ENCODE measurements at places on chromosomes 4 and X. TPM values are rescaled to one million over a fixed set of nuclear protein-coding genes. Genes with fewer than 3 reads are reported as not detected.

The ACE2 gene
- total RNA-seq = 23.2 TPM

- no peak for DNase-seq
These were observed 401.3 kb upstream of the NDST4 start for GRCh38 chr4:115514675-115515074.

DNA sequence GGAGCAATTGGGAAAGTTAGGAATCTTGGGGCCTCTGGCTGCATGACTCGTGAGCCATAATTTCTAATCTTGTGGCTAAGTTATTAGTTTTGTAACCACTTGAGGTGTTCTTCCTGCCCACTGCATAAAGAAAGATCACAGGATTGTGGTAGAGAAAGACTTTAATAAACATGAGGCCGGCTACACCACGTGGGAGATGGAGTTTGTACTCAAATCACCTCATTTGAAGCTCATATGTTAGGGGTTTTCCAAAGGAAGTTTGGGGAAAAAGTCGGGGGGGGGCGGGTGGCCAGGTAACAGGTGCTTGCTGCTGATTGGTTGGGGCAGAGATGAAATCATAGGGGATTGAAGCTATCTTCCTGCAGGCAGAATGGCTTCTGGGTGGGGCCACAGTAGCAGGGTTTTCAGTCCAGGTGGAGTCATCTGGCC, 287.8 kb downstream of the ZNF674 start:
- no peak for DNase-seq

DNA sequence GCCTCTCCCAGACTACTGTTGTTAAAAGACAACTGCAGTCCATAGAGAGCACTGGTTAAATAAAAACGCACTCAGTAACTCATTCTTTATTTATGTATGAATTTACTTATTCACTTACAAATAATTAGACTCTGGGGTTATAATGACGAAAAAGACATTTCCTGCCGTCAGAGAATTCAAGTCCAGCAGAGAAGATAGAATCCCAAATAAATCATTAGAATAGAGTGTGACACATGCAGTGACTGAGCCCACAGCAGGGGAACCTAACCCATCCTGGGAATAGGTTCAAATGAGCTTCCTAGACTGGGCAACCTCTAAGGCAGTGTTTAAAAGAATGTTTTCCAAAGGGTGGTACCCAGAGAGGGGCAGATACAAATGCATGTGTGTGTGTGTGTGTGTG, 53.9 kb downstream of the FGFBP1 start:
- DNase-seq = no peak

- peak; percentile 58 for DNase-seq
These were observed 36.6 kb downstream of the CCNG2 start for GRCh38 chr4:77193511-77194102.

The GAGE12F gene
- total RNA-seq = not detected

GRCh38 chr4:180560896-180561295, 1682.3 kb upstream of the TENM3 start:
- no peak for DNase-seq

DNA sequence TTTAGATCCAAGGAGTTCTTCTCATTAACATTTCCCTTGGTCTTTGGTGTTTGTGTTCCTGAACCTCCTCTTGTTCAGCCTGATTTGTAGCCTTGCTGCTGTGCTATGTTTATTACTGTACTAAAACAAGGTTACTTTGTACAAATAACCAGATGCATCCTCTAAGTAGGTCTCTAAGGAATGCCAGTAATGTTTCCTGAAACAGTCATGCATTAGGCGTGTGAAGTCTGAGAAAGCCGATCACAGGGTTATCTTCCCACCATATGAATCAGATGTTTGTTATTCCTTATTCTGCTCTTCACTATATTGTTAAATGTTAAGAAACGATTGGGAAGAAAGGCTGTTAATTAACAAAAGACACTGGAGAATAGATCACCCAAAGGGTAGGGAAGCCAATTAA, 66.9 kb downstream of the GALNTL6 start:
- no peak for DNase-seq

All from mucosa of descending colon (tissue), 3 donors.